ENCODE measurements at places on chromosomes 5 and 9.

DNA sequence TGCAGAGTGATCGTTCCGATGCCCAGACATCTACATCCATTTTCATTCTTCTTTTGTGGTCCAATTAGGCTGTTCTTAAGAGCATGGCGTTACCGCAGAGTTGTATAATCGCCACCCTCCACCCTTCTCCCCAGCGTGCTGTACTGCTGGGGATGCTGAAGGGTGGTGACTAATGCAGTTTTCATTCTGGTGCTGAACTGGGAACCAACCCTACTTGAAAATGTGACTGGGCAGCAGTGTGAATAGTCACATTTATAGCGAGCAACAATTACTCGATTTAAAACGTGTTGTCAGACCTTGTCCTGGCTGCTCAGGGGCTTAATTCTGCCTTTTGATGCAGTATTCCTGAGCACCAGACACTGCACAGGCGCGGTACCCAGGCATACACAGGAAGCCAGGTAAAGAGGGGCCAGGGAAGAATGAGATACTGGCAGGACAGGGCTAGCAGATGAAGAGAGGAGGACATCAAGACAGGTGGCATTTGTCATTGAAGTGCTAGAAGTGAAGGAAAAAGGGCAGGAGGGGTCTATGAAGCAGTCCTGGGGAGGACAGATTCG, 719 bp upstream of the ISCA1 start:
- DNase-seq: no peak

- DNase-seq: no peak
Measured at GRCh38 chr5:74954919-74955318, 88.7 kb upstream of the FAM169A start.

DNA sequence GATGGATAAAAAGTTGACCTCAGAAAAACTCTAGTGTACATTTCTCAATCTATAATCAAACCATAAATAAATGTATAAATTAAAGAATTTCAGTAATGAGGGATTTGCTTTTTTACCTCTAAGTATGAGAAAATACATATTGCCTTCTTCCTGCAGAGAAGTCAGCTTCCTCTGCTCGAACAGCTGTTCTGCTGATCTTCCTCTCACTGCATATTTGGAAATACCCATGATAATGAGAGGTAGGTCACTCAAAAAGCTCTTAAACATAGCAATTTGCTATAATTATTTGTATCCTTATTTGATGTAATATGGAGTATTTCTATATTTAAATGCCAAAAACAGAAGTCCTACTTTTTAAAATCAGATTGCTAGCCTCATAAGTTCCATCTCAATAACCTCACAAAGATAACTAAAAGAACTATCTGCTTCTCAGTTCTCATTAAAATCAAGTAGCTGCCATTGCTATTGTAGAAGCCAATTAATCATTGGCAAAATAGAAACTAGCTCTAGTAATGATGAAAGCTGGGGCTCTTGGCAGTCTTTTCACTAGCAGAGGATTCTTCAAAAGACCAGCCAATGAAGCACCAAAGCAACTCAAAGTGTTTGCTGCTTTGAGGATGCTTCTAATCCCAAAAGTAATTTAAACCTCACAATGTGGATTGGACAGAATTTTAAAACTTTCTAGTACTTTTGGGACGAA, 35.7 kb upstream of the OR13D1 start:
- no peak for DNase-seq

DNA sequence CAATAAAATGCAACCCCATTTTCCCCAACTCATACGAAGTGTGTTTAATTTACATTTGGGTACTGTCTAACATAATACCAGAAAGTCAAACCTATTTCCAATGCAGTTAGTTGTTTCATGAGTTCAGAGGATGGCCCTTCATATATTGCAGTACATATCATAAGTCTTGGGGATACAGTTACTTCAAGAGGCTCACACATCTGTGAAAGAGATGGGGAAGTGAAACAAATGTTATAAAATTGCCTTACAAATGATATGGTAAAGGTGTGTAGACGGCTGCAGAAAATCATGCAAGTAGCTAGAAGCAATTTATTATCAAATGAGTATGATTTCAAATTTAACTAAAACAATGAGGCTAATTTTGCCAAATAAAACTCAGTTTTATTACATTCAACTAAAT, 219.0 kb upstream of the CDH12 start:
- no peak for DNase-seq
